Left renal cortex interstitium (tissue), 4 donors: ENCODE measurements at places on chromosomes 3 and 15. TPM values are rescaled to one million over a fixed set of nuclear protein-coding genes. Genes with fewer than 3 reads are reported as not detected.

RAB27A gene
- 18.7 TPM for polyA plus RNA-seq

GRCh38 chr3:191005790-191006189 is 143.3 kb upstream of the GMNC start:
- no peak for DNase-seq

GRCh38 chr15:25611603-25612002 is 172.8 kb upstream of the UBE3A start:
- DNase-seq = no peak

DNA sequence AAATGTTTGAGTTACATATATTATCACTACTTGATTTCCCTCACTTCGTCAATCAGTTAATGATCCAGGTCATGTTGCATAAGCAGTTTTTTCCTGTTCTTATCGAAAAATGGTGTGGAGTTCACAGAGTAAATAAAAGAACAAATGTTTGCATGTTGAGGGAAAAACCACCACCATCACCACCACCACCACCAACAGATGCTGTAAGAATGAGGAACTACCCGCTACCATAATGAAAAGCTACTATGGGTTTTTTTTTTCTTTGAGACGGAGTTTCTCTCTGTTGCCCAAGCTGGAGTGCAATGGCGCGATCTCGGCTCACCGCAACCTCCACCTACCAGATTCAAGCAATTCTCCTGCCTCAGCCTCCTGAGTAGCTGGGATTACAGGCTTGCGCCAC is 27.6 kb downstream of the RUBCN start:
- DNase-seq = no peak

LRRC2 gene
- 2.3 TPM for polyA plus RNA-seq

- DNase-seq = no peak
Measured at GRCh38 chr3:74447221-74447620, 167.2 kb downstream of the CNTN3 start.

GRCh38 chr3:36244728-36245127 is 135.6 kb upstream of the STAC start:
- DNase-seq = no peak

DNA sequence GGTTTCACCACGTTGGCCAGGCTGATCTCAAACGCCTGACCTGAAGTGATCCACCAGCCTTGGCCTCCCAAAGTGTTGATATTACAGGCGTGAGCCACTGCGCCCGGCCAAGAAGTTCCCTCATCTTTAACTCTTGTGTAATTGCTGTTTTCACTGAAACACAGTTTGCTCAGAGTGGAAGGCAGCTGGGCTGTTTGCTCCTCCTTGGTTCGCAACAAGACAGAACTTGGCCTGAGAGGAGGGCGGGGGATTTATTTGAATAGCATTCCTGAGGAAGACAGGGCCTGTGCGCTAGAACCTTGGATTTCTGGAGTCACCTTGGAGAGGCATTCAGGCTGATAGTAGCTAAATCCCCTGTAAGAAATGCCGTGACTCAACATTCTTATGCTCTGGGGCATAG is 226.7 kb upstream of the MCTP2 start:
- DNase-seq = no peak

FBN1 gene
- polyA plus RNA-seq = 109 TPM

DNA sequence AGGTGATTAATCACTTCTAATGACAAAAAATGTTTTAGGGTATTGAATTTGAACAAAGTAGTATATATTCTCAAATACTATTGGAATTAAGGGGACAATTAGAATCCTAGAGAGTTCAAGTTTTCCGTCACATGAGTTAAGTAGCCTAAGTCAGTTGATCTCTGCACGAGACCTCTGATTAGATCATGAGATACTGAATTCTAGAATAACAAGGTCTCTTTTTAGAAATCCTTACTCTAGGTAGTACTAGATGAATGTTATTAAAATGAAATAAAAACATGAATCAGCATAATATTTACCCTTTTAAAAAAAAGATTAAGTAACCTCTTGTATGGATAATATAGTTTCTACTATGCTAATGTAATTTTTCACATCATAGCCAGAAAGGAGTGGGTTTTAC is 43.4 kb downstream of the MYO5A start:
- DNase-seq = no peak

DNA sequence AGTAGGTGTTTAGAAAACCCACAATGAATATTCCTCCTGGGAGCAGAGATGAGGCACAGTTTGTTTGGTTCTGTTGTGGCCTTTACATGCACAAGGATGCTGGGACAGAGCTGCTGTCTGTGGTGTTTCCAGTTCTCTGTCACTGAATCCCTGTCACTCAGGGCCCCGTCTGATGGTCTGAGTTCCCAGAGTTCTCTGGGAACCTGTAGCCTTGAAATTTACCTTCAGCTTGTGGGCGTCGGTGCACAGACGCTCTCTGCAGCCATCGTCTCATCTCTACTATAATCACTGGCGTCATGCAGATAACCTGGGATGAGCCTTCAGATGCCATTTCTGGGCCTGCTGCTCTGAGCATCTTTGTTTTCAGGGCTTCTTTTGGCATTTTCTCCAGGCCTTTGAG is 81.9 kb downstream of the LRRK1 start:
- DNase-seq = no peak

DNA sequence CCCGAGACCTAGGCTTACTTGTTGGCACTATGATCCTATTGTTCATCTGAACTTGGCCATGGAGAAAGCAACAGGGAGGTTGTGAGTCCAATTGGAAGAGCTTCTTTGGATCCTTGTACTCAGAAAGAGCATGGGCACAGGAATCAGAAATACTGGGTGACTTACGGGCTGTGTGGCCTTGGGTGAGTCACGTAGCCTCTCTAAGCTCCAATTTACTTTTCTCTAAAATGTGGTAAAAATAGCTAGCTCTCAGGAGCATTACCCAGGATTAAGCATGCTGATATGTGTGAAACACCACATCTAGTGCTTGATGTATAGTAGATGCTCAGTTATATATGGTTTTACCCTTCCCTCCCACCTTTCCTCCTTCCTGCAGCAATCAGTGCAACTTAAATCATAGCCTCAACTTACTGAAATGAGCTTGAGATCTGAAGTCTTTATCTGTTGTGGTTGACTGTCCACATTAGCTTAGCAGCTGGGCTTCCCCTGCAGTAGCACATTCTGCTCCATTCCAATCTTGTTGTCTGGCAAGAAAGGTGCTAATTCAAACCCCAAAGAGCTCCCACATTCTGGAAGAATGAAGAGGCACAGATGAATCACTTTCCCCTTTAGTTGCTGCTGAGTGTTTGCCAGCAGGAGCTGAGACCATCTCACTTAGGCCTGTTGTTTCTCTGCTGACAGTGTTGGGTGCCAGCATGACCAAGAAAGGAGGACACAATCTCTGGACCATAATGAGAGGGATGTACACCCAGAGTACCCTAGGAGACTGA is 299.1 kb upstream of the TRIM42 start:
- DNase-seq = no peak

DNA sequence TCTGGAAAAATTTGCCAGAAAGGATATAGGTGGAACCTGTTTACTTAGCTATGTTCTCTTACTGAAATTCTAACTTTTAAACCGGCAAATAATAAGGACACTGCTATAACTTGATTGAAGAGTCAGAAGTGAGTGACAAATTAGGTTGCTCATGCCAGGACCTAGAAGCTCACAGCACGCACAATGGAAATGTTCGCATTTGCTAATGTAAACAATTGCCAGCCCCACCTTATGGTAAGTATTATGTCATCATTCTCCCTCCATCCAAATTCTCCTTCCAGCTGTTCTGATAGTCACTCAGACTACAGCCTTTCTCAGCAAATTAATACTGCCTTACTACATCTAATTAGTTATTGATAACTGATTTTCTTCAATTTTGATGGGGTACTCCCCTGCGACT is 4.8 kb upstream of the STXBP5L start:
- DNase-seq = no peak

GRCh38 chr3:57967590-57967989 is 40.6 kb upstream of the FLNB start:
- DNase-seq = no peak
